ENCODE measurements at places on chromosomes 6 and 20. TPM values are rescaled to one million over a fixed set of nuclear protein-coding genes. Genes with fewer than 3 reads are reported as not detected.

The TMEM14A gene
- polyA plus RNA-seq: 15.8 TPM

DNA sequence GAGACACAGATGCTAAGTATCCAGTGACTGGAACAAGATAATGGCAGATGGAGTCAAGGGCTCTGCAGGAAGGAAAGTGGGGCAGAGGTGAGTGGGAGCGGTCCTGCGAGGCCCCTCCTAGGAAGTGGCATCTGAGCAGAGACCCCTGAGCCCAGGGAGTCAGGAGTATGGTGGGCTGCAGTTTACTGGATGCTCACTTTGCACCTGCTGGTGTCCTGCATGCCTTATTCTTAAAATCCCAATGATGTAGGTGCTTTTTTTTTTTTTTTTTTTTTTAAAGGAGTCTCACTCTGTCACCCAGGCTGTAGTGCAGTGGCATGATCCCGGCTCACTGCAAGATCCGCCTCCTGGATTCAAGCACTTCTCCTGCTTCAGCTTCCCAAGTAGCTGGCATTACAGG, 5.6 kb downstream of the CEBPB start:
- no peak for DNase-seq

GRCh38 chr6:136887953-136888352, 34.1 kb upstream of the SLC35D3 start:
- no peak for DNase-seq

The TBCC gene
- polyA plus RNA-seq: 13.2 TPM

DNA sequence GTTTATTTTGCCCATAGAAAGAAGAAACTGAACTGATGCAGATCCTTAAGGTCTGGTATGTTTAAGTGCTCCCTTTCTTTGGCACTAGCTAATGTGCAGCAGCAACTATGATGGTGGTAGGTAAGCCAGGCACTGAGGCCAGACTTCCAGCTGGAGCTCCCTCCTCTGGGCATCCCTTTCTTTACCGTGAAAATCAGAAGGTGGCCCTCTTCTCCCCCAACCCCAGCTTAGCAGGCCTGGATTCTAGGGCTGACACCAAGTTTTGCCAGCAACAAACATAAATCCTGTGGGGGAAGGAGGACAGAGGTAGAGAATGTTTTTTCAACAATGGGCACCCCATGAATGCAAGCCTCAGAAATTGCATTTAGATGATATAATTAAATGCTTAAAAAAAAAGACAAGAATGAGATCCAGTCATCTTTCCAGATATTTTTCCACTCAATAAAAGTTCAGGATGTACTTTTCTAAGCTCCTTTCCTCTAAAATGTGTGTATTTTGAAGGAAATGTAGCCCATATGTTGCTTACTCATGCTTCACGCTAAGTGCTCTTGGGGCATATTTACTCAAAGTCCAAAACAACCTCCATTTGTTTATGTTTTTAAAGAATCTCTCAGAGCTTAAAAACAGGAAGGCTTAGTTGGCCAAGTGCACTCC, 123.9 kb upstream of the NXT1 start:
- DNase-seq: no peak

The CAP2 gene
- not detected for polyA plus RNA-seq

GRCh38 chr6:158939255-158940159, 60.5 kb downstream of the RSPH3 start:
- DNase-seq: no peak

DNA sequence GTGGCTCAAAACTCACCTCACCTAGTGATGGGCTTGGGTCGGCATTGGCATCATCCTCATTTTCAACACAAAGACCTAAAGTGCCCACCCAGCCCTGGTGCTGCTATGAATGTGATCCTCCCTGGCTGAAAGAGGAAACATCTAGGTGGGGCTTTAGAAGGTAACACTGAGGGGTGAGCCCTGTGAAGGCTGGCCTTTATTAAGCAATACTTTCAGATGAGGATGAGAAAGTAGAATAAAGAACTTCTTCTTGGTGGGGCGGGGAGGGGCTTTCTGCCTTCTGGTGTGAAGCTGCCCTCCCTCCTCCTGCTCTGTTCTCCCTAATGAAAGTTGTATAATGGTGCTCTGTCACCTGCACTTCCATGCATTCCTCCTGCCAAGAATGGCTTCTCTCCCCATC, 133.0 kb upstream of the TRAF3IP2 start:
- no peak for DNase-seq

The PGC gene
- not detected for polyA plus RNA-seq

DNA sequence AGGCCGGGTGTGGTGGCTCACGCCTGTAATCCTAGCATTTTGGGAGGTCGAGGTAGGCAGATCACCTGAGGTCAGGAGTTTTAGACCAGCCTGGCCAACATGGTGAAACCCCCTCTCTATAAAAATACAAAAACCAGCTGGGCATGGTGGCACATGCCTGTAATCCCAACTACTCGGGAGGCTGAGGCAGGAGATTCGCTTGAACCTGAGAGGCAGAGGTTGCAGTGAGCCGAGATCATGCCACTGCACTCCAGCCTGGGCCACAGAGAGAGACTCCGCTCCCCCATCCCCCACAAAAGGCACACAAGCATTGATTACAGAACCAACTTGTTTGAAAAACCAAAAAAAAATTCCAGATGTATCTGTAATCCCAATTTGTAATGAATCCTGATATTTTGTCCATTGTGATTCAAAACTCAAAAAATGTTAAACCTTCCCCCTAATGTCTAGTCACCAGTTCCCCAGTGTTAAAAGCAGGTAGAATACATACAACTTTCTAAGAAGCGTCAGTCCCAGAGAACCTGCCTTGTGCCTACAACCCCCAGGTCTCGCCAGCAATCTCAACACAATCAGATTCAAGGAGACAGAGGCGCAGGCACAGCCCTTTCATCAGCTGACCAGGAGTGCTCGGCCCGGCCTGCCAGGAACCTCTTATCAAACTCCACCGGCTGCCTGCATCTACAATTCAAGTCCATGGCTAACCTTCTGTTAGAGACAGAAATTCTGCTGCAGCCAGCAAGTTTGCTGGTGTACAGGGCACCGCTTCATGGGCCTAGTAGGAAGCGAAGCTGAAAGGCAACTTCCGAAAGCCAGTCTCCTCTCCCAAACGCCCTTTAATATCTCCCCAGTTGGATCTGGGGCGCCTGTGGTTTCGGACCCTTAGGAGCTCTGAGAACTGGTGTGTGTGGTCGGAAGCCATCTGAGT, 2.1 kb downstream of the EZR start:
- no peak for DNase-seq

The WASF1 gene
- 10.0 TPM for polyA plus RNA-seq

The SPTLC3 gene
- polyA plus RNA-seq: not detected

DNA sequence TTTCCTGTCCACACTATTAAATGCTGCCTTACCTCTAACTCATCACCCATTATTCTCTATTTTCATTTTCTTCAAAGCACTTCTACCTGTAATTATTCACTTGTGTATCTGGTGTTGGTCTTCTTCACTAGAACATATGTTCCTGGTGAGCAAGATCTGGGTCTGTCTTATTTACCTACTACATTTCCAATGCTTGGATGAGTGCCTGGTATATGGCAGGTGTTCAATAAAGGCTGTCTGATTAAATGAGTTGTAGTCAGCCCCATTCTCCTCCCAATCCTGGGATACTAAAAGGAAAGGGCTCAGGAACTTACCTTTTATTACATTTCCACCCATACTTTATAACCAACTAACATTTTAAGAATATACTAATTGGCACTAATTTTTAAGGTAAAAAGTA, 61.0 kb downstream of the CEP162 start:
- DNase-seq: no peak

- DNase-seq: no peak
These were observed 29.9 kb upstream of the PRDM1 start for GRCh38 chr6:106056060-106056745.

GRCh38 chr6:154991207-154991606, 3.9 kb upstream of the TIAM2 start:
- DNase-seq: no peak

GRCh38 chr20:1830240-1830639, 65.0 kb upstream of the SIRPA start:
- DNase-seq: peak; percentile 14

The KIFC1 gene
- 25.8 TPM for polyA plus RNA-seq

- DNase-seq: no peak
These were observed 97.7 kb downstream of the BTBD9 start for GRCh38 chr6:38542031-38542430.

- peak; percentile 25 for DNase-seq
These were observed 288.9 kb upstream of the CDH4 start for GRCh38 chr20:60963146-60963545.

The PRICKLE4 gene
- 6.3 TPM for polyA plus RNA-seq

GRCh38 chr20:61118429-61119224, 133.4 kb upstream of the CDH4 start:
- no peak for DNase-seq
